ENCODE measurements at places on chromosomes 5 and 9.

DNA sequence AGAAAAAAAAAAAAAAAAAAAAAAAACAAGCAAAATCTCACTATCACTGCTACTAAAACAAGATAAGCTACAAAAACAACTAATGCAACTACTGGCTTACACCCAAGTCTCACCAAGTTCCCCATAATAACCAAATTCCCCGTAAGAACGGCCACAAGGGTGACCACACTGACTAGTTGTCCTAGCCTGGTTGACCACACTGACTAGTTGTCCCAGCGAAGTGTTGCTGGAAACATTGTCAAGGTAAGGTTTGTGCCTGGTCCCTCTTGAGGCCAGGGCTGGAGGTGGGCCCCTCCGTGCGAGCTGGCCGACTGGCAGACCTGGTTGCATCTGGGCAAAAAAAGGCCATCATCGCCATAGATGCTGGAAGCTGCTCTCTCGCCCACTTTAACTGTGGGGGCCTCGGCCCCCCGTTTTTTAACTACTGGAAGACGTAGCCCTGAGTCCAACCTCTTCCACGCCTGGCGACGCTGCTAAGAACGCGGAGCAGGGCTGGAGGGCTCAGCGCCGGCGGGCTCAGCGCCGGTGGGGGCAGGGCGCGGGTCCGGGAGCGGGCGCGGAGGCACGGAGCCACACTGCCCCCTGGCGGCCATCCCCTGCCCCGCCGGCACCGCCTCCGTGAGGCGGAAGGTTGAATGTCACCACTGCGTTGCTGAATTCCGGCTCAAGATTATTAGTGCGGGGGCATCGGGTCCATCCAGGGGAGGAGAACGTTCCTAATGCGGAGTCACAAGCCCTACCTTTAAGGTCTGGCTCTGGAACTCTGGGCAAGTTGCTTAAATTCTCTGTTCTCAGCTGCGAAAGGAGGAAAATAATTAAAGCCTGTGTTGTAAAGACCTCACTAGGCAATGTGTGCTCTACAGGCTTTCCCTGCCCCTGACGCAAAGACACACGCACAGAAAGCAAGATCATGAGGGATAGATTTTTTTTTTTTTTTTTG, 84.0 kb downstream of the HSD17B3 start:
- DNase-seq = peak; percentile 43

GRCh38 chr5:160240350-160240749, 11.0 kb downstream of the FABP6 start:
- DNase-seq = no peak

DNA sequence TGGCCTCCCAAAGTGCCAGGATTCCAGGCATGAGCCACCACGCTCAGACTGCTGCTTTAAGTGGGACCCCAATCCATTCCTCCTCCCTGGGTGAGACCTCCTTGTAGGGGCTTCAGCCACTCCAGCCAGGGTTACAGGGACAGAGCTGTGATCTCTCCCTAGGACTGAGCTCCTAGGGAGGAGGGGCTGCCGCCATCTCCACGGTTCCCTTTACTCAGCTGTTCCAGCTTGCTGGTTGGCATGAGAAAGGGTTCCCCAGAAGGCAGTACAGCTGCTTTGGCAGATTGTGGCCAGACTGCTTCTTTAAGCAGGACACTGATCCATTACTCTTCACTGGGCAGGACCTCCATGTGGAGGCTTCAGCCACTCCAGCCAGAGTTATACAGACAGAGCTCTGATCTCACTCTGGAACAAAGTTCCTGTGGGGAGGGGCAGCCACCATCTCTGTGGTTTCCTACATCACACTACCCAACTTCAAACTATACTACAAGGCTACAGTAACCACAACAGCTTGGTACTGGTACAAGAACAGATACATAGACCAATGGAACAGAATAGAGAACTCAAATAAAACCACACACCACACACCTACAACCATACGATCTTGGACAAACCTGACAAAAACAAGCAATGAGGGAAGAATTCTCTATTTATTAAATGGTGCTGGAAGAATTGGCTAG, 7.2 kb downstream of the INSL6 start:
- no peak for DNase-seq

GRCh38 chr9:77163884-77164283, 13.4 kb upstream of the VPS13A start:
- no peak for DNase-seq

GRCh38 chr9:93059011-93059714, 662 bp downstream of the SUSD3 start:
- no peak for DNase-seq

DNA sequence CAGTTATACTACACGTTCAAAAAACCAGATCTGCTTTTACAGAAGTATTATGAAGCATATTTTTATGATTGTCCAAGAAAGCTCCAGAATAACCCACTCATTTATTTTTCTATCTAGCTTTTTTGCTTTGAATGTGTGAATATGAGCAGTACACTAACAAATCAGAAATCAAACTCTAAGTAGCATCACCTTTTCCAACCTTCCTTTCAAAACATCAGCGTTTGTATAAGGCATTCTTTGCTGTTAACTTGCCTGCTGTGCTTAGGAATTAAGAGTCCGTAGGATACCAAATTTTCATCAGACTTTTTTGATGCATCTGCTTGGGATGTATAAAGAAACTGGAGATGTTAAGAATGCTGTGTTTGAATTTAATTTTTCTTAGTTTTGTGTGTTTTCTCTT, 3.8 kb downstream of the TLE4 start:
- no peak for DNase-seq

DNA sequence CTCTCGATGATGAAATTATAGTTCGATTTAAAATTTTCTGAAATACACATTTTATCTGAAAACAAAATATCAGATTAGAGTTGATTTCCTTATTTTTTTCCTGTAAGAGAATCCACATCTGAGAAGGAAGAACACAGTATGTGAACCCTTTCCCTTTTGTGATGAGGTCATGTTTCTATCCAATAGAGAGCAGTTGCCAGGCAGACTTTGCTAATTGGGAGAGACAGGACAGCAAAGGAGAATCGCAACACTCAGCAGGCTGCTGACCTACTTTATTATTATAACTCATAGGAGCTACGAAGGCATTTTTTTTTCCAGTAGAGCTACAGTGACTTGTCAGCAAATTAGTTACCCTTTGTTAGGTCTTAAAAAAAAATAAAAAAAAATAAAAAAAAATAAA, 242.1 kb downstream of the HCN1 start:
- no peak for DNase-seq

DNA sequence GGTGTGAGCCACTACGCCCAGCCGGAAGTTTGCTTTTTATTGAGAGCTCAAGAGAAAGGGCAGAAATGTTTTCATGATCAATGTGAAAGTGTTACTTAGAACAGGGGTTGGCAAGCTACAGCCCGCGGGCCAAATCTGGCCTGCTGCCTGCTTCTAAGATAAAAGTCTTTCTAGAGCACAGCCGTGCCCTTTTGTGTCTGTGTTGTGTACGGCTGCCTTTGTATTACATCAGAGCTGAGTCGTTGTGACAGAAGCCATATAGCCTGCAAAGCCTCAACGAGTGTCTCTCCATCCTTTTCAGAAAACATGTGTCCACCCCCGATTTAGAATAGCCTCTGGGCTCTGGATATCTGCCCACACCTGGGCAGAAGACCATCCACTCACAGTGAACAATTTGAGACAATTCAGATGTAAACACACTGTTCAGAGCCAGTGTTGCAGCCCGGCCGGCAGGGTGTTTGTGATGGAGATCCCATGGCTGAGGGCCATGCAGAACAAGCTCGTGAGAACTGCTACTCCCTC, 28.8 kb downstream of the AK8 start:
- no peak for DNase-seq

DNA sequence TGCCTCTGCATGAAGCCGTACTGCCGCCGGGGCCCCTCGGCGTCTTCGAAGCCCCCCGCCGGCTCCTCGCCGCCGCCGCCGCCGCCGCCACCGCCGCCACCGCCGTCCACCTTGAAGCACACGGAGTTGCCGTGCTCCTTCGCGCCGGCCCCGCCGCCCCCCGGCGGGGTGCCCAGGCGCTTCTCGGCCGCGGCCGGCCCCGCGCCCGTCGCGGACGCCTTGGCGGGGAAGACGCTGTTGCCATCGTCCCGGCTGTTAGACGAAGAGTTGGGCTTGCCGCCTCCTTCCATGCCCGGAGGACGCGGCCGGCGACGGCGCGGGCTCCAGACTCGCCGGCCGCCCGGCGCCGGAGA, 400 bp downstream of the HCN1 start:
- DNase-seq = no peak

GRCh38 chr9:119101048-119101447, 268.2 kb downstream of the BRINP1 start:
- DNase-seq = no peak

DNA sequence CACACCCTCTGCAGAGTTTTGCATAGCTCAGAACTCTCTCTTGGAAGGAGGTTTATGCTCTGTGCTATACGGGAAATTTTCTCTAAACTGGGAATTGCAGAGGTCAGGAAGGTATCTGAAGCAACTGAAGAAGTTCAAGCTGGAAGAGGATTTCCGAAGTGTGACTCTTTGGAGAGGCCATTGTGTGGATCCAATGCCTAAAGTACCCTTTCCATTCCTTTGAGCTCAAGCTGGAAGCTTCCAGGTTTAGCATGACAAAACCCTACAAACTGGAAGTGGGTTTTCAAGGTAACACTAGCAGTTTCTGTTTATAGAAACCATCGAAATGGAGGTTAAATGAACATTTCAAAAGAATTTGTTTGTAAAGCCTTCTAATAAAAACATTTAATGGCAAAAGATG, 187.1 kb downstream of the CFAP90 start:
- DNase-seq = no peak

- DNase-seq = no peak
Measured at GRCh38 chr5:154084062-154084639, 45.4 kb downstream of the MFAP3 start.

- DNase-seq = no peak
Measured at GRCh38 chr9:99253772-99254431, 31.8 kb downstream of the SEC61B start.

- no peak for DNase-seq
Measured at GRCh38 chr5:68548959-68549676, 333.6 kb downstream of the PIK3R1 start.

DNA sequence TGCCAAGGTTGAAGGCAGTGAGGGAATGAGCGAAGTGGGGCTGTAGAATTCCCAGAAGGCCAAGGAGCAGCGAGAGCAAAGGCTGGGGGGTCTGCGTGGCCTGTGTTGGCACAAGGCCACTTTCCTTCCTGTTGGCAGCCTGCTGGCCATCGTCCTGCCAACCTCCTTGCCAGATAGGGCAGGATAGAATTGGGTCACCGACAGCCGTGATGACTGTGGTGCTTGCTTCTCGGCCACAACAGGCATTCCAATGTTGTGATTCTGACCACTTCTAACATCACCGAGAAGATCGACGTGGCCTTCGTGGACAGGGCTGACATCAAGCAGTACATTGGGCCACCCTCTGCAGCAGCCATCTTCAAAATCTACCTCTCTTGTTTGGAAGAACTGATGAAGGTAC, 18.9 kb downstream of the TRIP13 start:
- DNase-seq = no peak

DNA sequence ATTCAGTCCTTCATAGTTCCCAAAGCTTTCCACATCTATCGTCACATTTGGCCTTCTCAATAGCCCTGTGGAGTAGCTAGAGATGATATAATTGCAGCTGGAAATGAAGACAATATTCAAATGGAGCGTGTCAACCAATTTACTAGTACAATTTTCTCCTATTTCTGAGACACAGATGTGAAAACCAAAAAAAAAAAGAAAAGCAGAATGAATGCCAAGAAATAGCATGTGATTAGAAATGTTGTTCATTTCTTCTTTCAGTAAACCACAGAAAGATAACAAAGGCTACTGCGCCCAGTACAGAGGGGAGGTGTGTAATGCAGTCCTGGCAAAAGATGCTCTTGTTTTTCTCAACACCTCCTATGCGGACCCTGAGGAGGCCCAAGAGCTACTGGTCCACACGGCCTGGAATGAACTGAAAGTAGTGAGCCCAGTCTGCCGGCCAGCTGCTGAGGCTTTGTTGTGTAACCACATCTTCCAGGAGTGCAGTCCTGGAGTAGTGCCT, 99.0 kb downstream of the MUSK start:
- DNase-seq = no peak

DNA sequence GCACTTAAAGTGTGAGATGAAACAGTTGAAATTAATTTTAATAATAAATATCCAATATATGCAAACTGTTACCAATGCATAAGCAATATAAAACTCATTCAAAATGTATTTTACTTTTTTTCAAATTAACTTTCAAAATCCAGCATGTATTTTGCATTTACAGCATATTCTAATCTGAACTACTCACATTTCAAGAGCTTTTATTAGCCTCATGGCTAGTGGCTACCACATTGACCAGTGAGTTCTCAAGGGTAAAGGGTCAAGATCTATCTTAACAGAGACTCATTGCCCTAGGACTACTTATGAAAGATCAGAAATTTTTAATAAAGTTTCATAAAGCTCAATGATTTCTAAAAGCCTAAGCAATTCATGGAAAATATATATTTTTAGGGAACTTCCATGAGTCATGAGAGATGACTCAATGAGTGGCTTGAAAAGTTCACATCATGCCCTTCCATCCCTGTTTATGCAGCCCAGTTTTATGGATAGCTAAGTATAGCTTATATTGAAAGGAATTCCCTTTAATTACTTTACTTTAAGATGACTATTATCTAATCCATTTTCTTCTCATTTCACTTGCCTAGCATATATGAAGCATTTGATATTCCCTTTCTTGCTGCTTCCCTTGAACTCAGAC, 608.6 kb downstream of the SLCO4C1 start:
- DNase-seq = no peak

DNA sequence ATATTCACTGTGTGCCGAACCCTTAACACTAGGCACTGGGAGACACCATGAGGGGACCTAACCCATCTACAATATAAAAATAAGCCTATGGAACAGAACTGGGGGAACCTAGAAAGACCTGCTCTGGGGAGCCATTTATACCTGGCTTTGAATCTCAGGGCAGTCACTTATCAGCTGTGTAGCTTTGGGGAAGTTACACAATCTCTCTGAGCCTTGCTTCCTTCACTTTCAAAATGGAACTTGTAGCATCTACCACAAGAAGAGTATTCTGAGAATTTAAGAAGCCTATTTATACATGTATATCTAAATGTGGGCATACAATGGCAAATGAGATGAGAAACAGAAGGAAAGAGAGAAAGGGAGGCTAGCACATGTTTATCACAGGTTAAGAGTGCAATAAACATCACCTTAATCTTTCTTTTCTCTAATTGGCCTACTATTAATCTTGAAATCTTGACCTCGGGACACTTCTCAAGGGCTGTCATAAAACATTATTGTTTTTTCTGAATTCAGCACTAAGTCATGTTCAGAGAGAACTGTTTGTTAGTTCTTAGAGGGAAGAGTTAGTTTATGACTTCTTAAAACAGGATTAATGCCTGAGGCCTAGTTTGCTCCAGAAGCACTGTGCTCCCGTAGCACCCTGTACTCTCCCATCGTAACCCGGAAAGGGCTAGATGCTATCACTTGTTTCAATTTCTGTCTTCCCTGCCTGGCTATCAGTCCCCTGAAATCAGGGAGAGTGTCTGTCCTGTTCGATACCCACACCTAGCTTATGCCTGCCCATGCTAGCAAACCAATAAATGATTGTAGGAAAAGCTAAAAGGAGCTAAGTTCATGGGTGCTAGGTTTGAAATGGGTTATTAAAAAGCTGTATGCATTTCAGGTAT, 606.4 kb upstream of the CLINT1 start:
- DNase-seq = no peak

All from NCI-H1417 treated with DMSO at 0.1 percent for 48 hours (cell line).